Left ventricle myocardium superior (tissue), 1 donor: ENCODE measurements at places on chromosomes 5 and 9. TPM values are rescaled to one million over a fixed set of nuclear protein-coding genes. Genes with fewer than 3 reads are reported as not detected.

DOK3 gene
- 3.4 TPM for total RNA-seq

PCDHA9 gene
- not detected for total RNA-seq

NAIP gene
- total RNA-seq = 5.9 TPM

SMARCA2 gene
- 111 TPM for total RNA-seq

BTNL8 gene
- total RNA-seq = 0.27 TPM

C9orf50 gene
- not detected for total RNA-seq

SLIT3 gene
- 8.4 TPM for total RNA-seq

NR5A1 gene
- not detected for total RNA-seq

BARHL1 gene
- total RNA-seq = not detected

QRFP gene
- not detected for total RNA-seq

SLC46A2 gene
- not detected for total RNA-seq

PDZD2 gene
- 80.1 TPM for total RNA-seq

HMCN2 gene
- 7.3 TPM for total RNA-seq

DMRT2 gene
- total RNA-seq = 0.12 TPM

LURAP1L gene
- 2.4 TPM for total RNA-seq

LMX1B gene
- 0.74 TPM for total RNA-seq

CDH18 gene
- total RNA-seq = not detected

LHX6 gene
- total RNA-seq = 8.0 TPM

SUSD3 gene
- 0.87 TPM for total RNA-seq

NSMF gene
- total RNA-seq = 10.2 TPM

ARSI gene
- 0.25 TPM for total RNA-seq

PLPP1 gene
- total RNA-seq = 75.7 TPM

NFIB gene
- total RNA-seq = 110 TPM

ZFP37 gene
- 0.82 TPM for total RNA-seq

EIF4EBP3 gene
- total RNA-seq = 18.2 TPM

NKD2 gene
- 3.4 TPM for total RNA-seq

FAM169A gene
- total RNA-seq = 3.6 TPM

CPLANE1 gene
- total RNA-seq = 10.3 TPM

RFK gene
- total RNA-seq = 28.3 TPM

JAKMIP2 gene
- total RNA-seq = 0.50 TPM

APBA1 gene
- total RNA-seq = 1.7 TPM

GPRIN1 gene
- 0.50 TPM for total RNA-seq

MARCHF3 gene
- 25.0 TPM for total RNA-seq

CBY3 gene
- total RNA-seq = not detected

ELP1 gene
- 20.7 TPM for total RNA-seq

CCDC152 gene
- total RNA-seq = 0.77 TPM

STRBP gene
- 21.3 TPM for total RNA-seq

OMD gene
- 4.4 TPM for total RNA-seq

FOXD4L4 gene
- not detected for total RNA-seq

IFNA13 gene
- not detected for total RNA-seq

VCAN gene
- 16.9 TPM for total RNA-seq

IFNB1 gene
- not detected for total RNA-seq

HAPLN1 gene
- 0.05 TPM for total RNA-seq

CCDC171 gene
- total RNA-seq = 1.7 TPM

TGFBR1 gene
- 12.3 TPM for total RNA-seq

FOXI1 gene
- not detected for total RNA-seq

WWC1 gene
- total RNA-seq = 4.3 TPM

ANKH gene
- total RNA-seq = 166 TPM

ANKRD34B gene
- not detected for total RNA-seq

FGF1 gene
- total RNA-seq = 43.6 TPM
